ENCODE measurements at places on chromosomes 3 and 15.
A peak's percentile ranks its signal among the peaks of the same experiment; 100 is the strongest.

DNA sequence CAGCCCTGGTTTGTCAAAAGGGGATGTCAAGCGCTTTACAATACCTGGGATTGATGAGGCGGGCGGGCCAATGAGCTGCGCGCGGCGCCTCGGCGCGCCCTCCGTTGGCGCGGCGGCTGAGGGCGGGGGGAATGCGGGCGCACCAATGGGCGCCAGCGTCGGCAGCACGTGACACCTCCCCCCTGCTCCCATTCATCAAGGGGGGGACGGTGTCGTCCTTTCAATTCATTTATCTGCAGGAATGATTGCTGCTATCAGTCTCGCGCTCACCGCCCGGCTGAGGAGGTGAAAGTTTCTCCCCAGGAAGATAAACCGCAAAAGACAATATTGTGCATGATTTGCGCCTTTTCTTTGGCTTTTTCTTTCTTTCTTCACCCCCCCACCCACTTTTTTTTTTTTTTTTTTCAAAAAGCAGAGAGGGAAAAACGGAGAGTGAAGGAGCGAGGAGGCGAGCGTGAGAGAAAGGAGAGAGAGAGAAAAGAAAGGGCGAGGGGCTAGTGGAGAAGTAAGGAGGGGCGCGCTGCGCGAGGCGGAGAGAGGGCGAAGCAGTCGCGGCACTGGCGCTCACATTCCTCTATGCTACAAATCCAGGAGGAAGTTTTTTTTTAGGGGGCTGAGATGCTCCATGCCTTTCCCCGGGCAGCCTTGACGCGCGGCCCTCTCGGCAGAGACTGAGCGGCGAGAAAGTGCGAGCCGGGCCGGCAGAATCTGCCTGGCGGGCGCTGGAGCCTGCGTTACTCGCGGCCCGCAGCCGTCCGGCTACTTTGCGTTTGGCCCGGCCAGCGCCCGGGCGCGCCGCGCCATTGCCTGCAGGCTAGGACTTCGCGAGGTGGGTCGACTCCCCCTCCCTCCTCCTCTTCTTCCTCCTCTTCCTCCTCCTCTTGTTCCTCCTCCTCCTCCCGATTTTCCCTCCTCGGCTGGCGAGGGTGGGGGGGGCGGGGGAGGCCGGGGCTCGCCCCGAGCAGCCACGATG, at the start of gene ZIC1:
Gene ZIC1, plus strand, starts transcription at position 223 of the 973 bp plus-strand sequence. Its CDS starts 748 bp downstream, at position 971.
- DNase-seq: peak; percentile 75

DNA sequence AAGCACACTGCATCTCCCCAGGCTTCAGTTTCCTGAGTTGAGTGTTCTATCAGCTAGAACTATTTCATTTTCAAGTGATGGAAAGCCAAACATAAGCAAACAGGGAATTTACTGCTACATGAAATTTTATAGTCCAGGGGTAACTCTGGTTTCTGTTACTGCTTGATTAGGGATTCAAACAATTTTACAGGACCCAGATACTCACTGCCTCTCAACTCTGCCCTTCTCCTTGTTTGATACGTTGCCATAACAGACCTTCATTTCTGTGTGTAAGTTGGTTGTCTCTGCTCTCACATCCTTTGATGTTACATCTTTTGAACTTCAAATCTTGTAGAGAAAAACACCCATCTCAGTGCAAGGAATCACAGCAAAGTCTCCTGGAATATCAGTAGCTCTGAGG, 572.7 kb downstream of the UNC13C start:
- DNase-seq: no peak

GRCh38 chr3:180828723-180829408, 83.6 kb upstream of the FXR1 start:
- no peak for DNase-seq

- peak; percentile 76 for DNase-seq
These were observed 19.6 kb downstream of the CLK3 start for GRCh38 chr15:74635228-74635627.

DNA sequence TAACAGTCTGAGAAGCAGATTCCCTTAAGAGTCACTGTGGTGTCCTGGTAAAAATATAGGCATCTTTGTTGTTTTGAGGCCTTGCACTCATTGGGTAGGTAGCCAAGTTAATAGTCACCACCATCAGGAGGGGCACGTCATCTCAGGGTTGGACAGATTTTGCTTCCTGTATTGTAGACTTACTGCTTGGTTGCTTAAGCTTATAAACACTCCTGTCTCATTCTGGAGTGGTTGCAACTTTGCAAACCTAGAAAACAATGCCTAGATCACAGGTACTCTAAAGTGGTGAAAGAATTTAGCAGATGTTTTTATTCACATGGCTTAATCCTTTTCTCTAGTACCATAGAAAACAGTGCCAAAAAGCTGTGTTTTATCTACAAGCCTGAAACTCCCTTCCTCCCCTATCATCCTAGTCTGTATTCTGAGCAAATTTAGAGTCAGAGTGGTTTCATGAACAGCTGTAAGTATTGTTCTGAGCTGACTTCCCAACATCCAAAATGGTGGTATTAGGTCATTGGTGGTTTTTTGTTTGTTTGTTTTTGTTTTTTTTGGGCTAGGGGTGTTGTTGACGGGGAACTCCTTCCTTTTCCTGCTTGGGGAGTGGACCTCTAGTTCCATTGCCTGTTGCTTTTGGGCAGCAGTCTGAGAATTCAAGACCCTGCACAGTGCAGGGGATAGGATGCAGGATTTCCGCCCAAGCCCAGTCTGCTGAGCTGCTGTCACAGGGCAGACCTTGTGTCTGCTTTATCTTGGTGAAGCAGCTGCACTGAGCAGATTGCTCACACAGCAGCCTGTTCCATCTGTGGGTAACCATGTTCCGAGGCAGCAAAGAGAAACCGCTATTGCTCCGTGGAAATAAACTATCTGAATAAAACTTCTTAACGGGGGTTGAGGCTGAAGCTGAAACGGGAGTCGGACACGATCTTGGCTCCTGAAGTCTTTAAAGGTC, 202.0 kb downstream of the AKAP13 start:
- DNase-seq: peak; percentile 51

DNA sequence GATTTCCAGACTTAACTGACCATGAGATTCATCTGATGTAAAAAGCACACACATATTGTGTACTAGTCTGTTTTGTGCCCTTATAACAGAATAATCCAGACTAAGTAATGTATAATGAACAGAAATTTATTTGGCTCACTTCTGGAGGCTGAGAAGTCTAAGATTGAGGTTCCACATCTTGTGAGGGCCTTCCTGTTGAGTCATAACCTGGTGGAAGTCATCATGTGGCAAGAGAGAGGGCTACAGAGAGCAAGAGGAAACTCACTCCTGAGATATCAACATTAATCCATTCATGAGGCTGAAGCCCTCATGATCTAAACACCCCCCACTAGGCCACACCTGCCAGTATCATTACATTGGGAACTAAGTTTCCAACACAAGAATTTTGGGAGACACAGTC, 977.6 kb downstream of the MCTP2 start:
- no peak for DNase-seq

- no peak for DNase-seq
These were observed 24.0 kb downstream of the HPS3 start for GRCh38 chr3:149153402-149153801.

- DNase-seq: no peak
These were observed 169.0 kb upstream of the BCL6 start for GRCh38 chr3:187914231-187914630.

GRCh38 chr3:134597390-134597970, 53.3 kb downstream of the KY start:
- DNase-seq: no peak

DNA sequence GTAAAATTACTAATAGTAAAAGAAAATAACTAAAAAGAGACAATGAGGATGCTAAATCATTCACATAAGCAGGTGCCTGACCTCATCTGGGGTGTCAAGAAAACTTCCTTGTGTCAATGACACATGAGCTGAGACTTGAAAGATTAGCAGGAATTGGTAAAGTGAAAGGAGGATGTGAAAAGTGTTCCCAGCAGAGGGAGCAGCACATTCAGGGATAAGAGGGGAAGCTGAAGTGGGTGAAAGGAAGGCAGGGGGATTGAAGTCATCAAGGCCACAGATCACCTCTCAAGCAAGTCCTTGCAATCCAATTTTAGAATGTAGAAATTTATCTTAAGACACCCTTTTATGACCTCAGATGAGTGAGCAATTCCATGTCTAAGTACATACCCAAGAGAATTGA, 60.2 kb upstream of the ACP3 start:
- DNase-seq: no peak

- no peak for DNase-seq
These were observed 76.1 kb downstream of the REC114 start for GRCh38 chr15:73518876-73519733.

DNA sequence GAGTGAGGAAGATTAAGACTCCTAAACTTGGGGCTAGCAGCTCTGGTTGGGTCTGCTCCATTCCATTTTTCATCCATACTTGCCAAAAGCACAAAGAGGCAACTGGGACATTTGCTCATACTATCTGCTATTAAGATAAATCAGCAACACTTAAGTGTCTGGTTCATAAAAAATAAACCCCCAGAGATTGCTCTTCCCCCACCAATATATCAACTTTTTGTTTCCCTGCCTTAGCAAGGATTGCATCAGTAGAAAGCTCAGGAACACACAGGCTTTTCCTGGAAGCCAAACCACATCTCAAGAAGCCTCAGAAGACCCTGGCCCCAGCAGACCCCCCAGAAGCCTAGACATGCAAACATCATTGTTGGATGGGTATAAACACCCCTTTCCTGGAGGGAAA, 232.4 kb upstream of the WNT5A start:
- no peak for DNase-seq

- no peak for DNase-seq
These were observed 67.1 kb upstream of the CHD2 start for GRCh38 chr15:92833106-92833433.

- DNase-seq: no peak
These were observed 7.5 kb upstream of the MAN2A2 start for GRCh38 chr15:90895571-90896117.

GRCh38 chr3:125585595-125586223, 9.6 kb downstream of the OSBPL11 start:
- DNase-seq: peak; percentile 64

GRCh38 chr3:52236424-52236886, 2.5 kb downstream of the TWF2 start:
- no peak for DNase-seq

GRCh38 chr3:172317984-172318383, 130.3 kb downstream of the GHSR start:
- peak; percentile 59 for DNase-seq

- DNase-seq: no peak
These were observed 22.4 kb downstream of the HPS3 start for GRCh38 chr3:149151843-149152242.

GRCh38 chr3:190585805-190586630, 72.1 kb downstream of the IL1RAP start:
- DNase-seq: no peak

DNA sequence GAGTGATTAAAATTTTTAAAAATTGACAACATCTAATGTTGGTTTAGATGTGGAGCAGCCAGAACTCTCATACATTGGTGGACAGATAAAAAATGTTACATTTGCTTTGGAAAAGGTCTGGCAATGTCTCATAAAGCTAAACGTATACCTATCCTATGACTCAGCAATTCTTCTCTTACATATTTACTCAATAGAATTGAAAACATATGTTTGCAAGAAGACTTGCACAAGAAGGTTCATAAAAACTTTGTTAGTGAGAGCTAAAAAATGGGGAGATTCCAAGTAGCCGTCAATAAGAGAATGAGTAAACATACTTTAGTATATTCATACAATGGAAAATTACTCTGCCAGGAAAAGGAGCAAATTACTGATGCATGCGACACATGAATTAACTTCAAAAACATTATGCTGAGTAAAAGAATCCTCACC, 30.0 kb downstream of the MASP1 start:
- no peak for DNase-seq

- DNase-seq: no peak
These were observed 5.2 kb upstream of the PFN2 start for GRCh38 chr3:149975919-149976318.

DNA sequence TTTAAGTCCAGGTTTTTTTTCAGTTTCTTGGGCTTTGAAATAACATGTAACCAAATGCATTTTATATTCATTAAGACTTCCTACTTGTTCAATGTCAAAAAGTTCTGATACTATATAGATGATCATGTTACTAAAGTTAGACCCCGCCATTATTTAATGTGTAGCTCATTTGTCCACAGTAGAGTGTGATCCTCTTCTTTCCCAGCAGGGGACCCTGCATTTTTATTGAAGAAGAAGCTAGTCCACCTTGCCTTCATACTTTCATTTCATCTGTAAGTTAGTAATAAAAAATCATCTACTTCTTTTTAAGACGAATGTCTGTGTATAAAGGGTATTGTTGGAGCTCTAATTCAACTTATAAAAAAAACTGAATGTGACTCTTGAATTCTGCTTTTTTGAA, 404.6 kb downstream of the SI start:
- DNase-seq: no peak

DNA sequence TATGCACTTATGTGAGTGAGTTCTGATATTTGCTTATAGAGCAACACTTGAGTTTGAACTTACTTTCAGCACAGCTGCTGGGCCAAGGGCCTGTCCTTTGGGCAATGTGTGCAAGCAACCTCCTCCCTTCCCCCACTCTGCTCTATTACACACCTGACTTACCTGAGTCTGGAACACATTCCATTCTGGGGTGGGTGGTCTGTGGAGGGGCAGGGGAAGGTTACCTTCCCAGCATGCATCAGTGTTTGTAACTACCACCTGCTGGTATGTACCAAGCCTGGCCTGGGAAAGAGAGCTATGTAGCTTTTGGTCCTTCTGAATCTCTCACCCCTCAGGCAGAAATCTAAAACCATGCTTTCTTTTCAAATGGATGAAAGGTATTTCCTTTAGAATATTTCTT, 103.0 kb downstream of the ISL2 start:
- no peak for DNase-seq

- DNase-seq: no peak
These were observed 219.3 kb downstream of the EBLN2 start for GRCh38 chr3:73280746-73281145.

DNA sequence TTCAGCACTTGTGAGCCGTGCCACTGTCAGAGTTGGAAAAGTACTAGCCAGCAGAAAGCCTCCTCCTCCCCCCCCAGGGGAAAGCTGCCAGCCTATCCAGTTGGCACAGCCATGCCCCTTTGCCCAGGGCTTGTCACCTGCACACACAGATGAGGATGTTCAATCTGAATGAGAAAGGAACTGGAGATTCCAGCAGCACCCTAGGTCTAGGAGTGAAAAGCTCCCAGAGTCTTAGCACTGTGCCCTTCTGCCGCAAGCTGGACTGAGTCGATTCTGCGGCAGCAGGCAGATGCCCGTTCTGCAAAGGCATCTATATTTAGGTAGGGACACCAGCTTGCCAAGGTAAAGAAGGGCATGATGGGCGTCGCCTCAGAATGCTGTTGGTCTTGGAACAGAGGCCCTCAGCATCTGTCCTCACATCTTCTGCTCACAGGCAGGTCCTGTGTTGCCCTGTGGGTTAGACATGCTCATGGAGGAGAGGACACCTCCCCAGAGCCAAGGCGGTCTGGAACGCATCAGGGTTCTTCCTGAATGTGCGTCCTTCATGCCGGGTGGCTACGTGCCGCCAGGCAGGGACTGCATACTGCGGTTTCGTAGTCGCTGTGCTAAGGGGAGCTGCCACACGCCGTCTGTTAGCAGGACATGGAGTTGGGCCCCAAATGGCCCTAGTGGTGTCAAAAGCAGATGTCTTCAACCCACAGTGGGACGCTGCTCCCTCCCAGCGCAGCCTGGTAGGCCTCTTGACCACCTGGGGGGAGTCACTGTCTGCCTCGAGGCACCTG, 109.5 kb downstream of the VGLL4 start:
- DNase-seq: no peak

- no peak for DNase-seq
These were observed 225.3 kb upstream of the KCNMB2 start for GRCh38 chr3:178310949-178311348.

- no peak for DNase-seq
These were observed 767.2 kb upstream of the LMCD1 start for GRCh38 chr3:7734456-7734855.
